ENCODE measurements at places on chromosomes 2 and 18.

DNA sequence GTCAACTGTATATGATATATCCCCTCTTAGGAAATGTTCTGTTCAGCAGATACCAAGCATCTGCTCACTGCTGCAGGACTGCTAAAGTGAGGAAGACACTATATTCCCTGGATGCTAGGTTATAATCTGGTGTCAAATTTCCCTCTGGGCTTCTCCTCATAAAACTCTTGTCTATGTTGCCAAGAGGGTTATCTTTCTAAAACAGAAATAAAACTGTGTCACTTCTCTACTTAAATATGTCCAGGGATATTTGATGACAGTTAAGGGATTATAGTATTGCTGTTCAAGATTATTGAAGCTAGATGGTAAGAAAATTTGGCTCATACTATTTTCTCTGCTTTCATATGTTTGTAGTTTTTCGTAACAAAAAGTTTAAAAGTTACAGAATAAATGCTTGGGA, 30.5 kb upstream of the SNRNP27 start:
- DNase-seq, result no peak

GRCh38 chr2:105104208-105104731, 66.4 kb downstream of the MRPS9 start:
- no peak for DNase-seq

GRCh38 chr2:69211048-69211447, 176.0 kb downstream of the GFPT1 start:
- DNase-seq, result no peak

- DNase-seq, result no peak
Observed at GRCh38 chr18:31206787-31207381, 44.2 kb upstream of the DSC1 start.

DNA sequence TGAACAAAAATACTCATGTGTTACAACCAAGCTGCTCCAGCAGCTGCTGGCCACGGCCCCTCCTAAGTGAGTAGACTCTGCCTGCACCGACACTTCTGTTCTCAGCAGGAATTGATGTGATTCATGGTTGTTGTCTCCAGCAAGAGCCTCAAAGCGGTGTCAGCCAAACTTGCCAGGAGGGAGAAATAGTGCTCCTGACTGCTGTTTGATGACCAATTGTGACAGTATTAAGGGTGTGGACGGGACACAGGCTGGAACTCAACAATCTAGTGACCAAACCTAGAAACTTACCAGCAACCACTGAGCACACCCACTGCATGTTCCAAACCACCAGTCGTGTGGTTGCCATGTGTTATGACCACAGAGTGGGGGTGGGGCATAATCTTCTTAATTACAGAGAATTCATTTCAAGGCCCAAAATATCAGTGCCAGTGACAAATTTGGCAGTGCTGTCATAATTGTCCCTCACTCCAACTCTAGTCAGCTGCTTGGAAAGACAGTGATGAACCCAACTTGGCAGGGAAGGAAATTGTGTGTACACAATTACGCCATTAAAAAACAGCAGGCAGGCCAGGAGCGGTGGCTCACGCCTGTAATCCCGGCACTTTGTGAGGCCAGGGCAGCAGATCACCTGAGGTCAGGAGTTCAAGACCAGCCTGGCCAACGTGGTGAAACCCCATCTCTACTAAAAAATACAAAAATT, 30.4 kb downstream of the FBLN7 start:
- no peak for DNase-seq

DNA sequence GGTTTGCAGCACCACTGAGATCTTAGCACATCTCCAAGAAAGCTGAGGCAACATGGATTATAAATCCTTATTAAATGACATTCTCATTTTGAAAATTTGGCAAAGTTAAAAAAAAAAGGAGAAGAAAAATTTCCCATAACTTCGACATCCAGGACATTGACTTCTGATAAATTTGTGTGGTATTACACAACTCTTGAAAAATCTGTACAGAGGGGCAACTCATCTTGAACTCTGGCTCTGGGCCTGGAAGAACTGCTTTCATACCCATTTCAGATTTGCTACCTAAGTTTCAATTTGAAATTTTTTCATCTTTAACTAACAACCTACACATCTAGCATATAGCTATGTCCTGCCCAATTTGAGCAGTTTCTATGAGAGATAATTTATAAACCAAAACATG, 118.0 kb upstream of the UGP2 start:
- DNase-seq, result no peak

- DNase-seq, result no peak
Observed at GRCh38 chr2:74819702-74820101, 14.2 kb upstream of the HK2 start.

GRCh38 chr2:230459216-230459615, 43.2 kb downstream of the SP100 start:
- no peak for DNase-seq

GRCh38 chr2:42128721-42129486, 40.2 kb upstream of the EML4 start:
- DNase-seq, result no peak

DNA sequence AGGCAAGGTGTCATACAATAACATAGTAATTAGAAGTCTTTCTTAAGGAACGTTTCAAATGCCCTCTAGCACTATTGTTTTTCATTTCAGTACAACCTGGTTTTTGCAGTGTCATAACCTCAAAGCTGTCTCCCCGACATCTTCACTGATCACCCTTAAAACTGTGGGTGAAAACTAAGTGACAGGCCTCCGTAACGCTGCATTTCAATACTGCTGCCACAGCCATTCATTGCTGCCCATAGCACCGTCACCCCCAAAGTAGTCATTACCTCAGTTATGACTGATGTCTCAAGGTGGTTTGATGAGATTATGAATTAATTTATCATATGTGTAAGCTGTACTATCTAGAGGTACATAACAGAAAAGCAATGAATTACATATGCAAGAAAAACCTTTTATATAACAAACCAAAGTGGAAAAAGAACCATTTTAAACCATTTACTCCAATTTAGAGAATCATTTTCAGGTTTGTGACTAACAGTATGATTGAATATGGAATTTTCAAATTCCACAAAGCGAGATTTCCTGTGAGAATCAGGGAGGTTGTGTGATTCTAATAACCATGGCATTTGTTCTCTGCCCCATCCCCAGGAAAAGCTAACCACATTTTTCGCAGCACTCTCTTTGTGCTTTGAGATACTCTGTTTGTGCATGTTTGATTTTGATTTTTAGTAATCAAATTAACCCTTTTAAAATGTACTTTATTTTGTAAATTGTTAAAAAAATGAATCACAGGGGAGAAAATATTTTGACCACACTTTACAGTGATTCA, 263.0 kb downstream of the PTGR3 start:
- no peak for DNase-seq

GRCh38 chr18:33928231-33928630, 296.5 kb downstream of the NOL4 start:
- DNase-seq, result no peak

DNA sequence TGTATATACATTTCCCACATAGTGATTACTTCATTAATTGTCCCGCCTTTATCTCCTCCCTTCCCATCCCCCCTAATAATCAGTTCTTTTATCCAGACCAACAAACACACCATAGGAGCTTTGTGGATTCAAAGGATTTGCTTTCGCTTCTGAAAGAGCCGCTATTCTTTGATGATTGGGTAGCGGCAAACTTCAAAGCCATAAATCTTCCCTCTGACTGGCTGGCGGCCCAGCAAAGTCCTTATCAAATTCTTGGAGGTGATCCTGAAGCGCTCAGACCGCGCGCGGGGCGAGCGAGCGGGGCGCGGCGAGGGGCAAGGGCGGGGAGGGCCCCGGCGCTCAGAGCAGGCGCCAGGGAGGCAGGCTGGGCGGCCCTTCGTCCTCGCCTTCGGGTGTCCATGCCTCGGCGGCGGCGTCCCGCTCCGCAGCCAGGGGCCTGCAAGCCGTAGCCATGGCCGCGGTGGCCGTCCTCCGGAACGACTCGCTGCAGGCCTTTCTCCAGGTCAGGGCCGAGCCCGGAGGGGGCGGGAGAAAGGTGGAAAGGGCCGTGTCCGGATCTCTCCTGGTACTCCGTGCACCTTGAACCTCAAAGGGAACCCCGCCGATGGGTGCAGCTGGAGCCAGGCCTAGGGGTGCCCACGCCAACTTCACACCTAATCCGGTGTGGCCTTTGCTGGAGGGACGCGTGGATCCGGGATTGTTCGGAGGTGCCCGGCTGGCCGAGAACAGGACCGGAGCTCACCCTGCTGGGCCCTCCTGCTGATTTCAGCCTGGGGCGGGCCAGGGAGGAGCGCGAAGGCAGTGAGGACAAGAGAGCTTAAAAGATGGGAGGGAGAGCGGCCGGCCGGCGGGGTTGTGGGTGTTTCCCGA, at the start of gene SP5:
Gene SP5 (plus strand): TSS at position 276 of the 870 bp plus-strand sequence. CDS start 176 bp downstream, at position 452.
- DNase-seq, result no peak

GRCh38 chr18:61870151-61870550, 22.7 kb downstream of the RNF152 start:
- DNase-seq, result no peak

DNA sequence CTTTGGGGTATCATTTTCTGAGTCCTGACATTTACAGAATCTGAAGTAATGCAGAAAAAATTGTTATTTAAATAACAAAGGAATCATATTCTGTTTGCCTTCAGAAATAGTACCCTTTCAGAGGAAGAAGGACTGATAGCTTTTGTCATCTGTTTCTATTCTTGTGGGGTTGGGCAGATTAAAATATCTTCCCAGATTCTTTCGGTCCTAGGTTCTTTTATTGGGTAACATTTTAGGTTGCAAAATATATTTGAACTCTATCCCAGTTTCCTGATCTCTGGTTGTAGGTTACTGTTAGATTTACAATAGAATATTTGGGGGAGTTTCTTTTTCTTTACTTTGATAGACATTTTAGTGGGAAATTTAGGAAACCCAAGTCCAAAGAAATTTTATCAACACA, 550.5 kb downstream of the SPAG16 start:
- no peak for DNase-seq

- no peak for DNase-seq
Observed at GRCh38 chr2:147364597-147364996, 480.2 kb upstream of the ACVR2A start.

DNA sequence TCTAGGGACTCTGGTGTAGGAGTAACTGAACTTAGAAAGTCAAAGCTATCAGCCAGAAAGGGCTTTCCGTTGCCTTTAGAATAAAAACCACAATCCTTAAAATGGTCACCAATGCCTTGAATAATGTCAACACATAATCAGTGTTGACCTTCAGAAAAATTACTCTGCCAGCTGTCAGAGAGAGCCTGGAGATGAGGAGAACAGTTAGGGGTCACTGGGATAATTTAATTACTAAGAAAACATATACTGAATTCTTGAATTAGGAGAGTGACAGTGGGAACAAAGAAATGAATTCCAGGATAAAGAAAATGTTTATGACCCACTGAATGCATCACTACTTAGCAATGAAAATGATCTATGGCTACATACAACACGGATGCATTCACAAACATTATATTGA, 23.4 kb upstream of the UGP2 start:
- no peak for DNase-seq

DNA sequence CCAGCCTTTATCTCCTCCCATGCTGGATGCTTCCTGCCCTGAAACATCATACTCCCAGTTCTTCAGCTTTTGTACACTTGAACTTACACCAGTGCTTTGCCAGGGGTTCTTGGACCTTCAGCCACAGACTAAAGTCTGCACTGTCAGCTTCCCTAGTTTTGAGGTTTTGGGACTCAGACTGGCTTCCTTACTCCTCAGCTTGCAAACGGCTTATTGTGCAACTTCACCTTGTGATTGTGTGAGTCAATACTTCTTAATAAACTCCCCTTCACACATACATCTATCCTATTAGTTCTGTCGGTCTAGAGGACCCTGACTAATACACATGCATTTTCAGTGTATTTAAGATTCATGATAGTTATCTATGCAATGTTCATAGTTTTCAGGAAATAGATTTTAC, 35.8 kb upstream of the ZNF804A start:
- DNase-seq, result no peak

- no peak for DNase-seq
Observed at GRCh38 chr2:240363746-240364581, 71.5 kb upstream of the GPC1 start.

GRCh38 chr2:240464514-240465241, 29.2 kb downstream of the GPC1 start:
- no peak for DNase-seq

DNA sequence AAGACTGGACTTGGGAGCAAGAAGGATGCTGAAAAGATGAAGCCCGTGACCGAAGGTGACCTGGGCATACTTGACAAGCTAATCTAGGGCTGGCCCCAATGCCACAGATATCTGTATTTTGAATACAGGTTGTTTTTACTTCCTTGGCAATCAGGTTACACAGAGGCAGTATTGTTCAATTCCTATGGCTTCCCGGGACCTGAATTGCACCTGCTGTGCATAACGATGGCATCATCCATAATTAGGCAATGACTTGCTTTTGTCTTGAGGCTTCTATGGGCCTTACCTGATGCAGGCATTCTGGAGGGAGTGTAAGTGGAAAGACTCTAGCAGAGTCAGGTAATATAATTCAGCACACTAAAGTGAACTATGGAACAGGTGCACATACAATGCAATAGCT, 60.6 kb upstream of the CUL3 start:
- DNase-seq, result no peak

- DNase-seq, result no peak
Observed at GRCh38 chr18:70956554-70956953, 667.7 kb downstream of the SOCS6 start.

Data from activated T-cell treated with anti-CD3 and anti-CD28 coated beads for 4 hours (primary cell).